ENCODE measurements at places on chromosomes 12 and 14.

DNA sequence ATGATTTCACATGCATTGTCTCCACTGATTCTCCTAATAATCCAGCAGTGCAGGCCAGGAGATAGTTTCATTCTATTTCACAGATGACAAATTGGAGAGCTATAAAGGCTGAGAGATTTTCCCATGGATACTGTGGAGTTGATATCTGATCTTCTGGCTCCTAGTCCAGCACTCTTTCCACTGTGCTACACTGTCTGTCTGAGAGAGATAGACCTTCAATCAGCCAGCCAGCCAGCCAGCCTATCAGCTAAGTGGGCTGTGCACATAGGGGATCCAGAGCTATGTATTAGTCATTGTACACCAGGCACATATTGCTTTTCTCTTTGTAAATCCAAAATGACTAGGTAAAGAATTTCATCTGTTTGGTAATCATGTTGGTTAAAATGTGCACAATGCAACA is 91.8 kb upstream of the ATP2B1 start:
- DNase-seq, result no peak

- no peak for DNase-seq
Measured at GRCh38 chr12:31231611-31232360, 94.2 kb downstream of the SINHCAF start.

DNA sequence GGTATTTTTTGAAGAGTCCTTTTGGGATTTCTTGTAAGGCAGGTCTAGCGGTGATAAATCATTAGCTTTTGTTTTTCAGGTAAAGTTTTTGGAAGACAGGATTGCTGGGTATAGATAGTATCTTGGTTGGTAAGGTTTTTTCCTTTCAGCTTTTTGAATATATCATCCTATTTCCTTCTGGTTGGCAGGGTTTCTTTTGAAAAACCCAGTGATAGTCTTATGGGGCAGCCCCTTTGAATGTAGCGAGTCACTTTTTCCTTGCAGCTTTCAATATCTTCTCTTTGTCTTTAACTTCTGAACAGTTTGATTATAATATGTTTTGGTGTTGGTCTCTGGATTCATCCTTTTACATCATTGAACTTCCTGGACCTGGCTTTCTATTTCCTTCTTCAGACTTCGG is 20.2 kb downstream of the TMX1 start:
- no peak for DNase-seq

GRCh38 chr12:106345746-106346145 is 11.8 kb upstream of the POLR3B start:
- no peak for DNase-seq

DNA sequence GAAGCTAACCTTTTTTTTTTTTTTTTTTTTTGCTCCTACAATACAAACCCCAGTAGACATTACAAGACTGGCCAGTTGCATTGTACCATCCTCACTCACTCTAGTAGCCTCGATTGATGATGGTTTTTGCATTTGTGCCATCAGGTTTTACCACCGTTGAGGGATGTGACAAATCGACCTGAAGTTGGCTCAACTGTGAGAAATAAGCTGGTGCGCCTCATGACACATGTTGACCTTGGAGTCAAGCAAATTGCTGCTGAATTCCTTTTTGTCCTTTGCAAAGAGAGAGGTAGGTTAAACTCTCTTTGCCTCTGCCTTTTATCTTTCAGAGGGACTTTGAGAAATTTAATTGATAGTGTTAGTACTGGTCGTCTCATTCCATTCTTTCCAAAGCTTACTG is 76.8 kb downstream of the RIC8B start:
- DNase-seq, result no peak

DNA sequence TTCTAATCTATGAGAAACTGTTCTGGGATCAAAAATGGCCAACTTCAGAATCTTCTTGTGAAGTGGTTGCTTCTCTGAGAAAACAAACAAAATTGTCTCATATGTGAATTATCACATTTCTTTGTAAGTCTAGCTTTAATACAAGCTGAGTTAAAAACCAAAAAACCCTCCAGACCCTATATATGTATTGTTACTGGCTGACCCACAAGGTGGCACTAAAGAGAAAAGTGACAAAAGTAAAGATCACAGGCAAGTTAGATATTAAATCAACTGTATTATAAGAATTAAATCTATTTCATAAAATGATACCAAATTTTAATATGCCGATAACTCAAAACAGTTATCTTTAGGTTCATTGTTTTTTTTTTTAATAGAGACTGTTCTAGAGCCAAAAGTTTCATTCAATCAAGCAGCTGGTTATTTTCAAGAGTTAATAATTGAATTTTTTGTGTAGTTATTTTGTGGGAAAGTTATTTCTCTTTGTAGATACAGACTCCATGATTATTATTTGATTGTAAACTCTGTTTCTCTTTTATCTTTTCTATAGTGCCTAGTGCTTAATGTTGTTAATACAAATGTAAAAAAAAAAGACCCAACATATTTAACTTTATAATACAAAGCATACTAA is 7.5 kb upstream of the TRHDE start:
- no peak for DNase-seq

DNA sequence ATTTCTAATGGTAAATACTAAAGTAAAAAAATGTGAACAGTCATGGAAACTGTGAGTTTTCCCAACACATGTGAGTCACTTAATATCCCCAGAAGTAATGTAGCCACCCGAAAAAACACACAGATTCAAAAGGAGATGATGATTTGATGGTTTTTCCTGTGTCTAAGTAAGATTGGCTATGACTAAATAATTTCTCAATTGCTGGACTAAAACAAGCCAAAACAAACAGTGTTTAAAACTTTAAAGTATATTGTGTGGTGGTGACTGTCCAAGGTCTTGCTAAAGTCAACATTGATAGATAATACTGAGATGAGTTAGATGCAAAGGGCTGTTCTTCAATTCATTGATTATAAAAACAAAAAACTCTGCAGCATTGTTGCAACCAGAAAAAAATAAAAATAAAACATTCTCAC is 89.6 kb upstream of the SOX5 start:
- no peak for DNase-seq

DNA sequence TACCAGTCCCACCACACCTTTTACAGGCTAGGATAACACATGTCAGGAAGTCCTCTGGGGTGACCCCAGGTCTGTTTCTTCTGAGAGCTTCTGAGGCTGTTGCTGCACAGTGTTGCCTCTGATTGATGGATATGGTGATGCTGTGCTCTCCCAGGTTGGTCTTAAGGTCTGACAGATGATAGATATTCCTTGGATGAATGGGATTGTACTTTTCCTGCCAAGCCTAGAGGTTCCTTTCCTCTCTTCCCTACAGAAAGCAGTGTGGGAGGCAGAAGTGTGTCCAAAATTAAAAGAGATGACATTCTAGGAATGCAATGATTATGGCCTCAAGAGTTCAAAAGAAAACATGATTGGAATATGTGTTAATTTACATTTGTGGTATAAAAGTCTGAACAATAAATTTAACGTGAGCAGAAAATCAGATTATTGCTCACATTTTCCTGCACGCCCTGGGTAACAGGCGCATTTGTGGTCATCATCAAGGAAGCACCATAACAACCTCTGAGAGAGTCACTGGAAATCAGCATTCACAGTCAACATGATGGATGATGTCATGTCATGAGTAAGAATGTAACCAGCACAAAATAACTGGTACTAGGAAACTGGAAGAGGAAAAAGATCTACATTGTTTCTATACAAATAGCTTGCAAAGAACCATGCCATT is 73.7 kb downstream of the BBS10 start:
- DNase-seq, result no peak

DNA sequence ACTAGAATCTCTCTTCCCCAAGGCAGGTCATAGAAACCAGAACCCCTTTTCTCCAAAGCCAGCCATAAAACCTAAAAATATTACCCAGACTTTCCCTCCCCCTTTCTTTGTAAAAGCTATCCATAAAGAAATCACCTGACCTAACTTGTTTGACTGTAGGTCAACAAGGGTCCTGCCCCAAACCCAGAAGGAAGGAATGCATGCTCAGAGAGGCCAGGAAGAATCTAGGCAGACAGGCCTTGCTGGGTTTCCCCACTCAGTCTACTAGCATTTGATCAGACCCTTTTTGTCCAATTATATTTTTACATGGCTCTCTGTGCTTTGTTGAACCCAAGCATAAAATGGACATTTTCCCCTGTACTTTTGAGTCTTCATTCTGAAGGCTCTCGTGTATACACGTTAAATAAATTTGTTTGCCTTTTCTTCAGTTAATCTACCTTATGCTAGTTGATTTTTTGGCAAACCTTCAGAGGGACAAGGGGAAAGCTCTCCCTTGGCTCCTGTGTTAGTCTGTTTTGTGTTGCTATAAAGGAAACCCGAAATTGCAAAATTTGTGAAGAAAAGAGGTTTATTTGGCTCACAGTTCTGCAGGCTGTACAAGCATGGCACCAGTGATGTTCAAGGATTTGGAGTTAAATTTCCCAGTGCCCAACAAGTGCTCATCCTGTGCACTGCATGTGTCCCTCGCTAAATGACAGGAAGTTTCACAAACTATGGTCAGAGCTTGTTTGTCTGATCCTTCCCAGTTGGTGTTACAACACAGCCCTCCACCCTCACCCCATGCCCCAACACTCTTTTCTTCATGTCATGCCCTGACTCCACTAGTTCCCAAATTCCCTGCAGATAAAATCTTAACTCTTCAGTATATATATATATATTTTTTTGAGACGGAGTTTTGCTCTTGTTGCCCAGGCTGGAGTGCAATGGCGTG is 14.2 kb upstream of the RASSF3 start:
- no peak for DNase-seq

DNA sequence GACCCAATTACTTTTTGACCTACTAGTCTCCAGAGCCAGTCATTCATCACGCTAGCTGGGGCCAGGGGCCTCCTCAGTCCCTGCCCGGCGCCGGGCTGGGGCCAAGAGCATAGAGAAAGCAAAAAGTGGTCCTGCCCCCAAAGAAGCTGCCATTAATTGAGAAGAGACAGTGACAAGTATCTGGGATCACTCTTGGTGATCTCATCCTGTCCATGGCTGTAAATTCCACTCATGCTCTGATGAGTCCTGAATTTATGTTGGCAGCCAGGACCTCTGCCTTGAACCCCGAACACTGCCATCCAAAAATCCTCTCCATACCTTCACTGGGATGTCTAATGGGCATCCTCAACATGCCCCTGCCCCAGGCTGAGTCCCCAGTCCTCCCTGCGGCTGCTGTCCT is 34.4 kb upstream of the DLK1 start:
- DNase-seq, result no peak

DNA sequence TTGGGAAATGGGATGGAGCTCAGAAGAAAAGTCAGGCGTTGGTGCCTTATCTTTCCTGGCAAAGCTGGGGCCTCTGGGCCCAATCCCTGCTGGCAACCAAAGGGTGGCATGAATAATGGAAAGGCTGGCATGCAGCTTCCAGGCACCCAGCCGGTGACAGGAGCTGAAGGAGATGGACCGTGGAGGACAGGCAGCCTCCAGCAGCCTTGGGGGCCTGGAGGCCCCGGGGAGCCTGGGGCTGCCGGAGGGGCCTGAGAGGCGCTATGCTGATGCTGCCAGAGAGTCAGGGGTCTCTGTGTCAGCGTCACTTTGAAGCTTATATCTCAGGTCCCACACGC is 38.2 kb upstream of the EML1 start:
- DNase-seq, result no peak

GRCh38 chr14:104734991-104735779 is 11.2 kb downstream of the ADSS1 start:
- DNase-seq, result no peak

DNA sequence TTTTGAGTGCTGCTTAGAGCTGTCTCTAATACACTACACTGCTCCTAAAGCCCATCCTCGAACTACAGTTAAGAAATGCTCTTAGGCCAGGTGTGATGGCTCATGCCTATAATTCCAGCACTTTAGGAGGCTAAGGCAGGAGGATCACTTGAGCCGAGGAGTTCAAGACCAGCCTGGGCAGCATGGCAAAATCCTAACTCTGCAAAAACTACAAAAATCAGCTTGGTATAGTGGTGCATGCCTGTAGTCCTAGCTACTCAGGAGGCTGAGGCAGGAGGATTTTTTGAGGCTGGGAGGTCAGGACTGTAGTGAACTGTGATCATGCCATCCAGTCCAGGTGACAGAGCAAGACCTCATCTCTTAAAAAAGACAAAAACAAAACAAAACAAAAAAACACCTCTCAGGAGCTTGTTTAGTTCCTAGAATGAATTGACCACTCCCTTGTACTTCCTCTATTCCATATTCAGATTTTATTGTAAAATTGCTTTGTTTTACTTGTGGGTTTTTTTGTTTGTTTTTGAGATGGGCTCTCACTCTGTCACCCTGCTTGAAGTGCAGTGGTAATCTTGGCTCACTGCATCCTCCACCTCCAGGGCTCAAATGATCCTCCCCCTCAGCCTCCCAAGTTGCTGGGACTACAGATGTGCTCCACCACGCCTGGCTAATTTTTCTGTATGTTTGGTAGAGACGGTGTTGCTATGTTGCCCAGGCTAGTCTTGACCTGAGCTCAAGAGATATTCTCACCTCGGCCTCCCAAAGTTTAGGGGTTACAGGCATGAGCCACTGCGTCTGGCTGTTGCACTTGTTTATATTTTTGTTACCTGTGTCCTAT is 13.6 kb downstream of the MDM2 start:
- no peak for DNase-seq

DNA sequence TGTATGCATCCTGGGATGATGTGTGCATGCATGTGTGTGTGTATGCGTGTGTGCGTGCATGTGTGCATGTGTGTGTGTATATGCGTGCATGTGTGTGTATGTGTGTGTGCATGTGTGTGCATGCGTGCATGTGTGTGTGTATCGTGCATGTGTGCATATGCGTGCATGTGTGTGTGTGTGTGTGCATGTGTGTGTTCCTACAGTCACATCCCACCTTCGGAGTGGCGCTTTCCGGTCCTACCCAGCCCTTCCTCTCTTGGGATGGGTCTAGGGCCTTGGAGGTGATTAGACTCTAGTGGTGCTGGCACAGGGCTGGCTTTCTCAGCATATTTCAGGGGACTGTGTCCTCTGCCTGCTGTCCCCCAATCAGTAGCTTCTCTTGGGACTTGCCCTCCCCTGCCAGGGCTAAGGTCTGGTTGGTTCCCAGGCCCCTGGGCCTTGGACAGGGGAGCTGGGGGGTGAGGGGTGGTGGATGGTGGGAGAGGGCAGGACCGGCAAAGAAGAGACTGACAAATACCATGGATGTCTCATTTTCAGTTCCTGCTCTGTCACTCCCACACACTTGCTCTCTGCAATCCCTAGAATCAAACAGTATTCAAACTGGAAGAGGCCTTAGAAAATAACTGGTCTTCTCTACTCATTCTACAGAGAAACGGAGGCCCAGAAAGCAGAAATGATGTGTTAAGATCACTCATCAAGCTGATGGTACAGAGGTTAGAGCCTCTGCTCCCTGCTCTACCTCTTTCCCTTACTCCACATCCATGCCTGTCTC is 21.9 kb upstream of the FAIM2 start:
- no peak for DNase-seq

- no peak for DNase-seq
Measured at GRCh38 chr14:33356181-33356580, 417.5 kb downstream of the NPAS3 start.

GRCh38 chr12:45745861-45746277 is 16.4 kb downstream of the ARID2 start:
- DNase-seq, result no peak

GRCh38 chr12:53617700-53618099 is 8.5 kb downstream of the ATF7 start:
- DNase-seq, result no peak

- DNase-seq, result no peak
Measured at GRCh38 chr14:100660882-100661635, 65.6 kb upstream of the DLK1 start.
